ENCODE measurements at places on chromosomes 5 and 9.

DNA sequence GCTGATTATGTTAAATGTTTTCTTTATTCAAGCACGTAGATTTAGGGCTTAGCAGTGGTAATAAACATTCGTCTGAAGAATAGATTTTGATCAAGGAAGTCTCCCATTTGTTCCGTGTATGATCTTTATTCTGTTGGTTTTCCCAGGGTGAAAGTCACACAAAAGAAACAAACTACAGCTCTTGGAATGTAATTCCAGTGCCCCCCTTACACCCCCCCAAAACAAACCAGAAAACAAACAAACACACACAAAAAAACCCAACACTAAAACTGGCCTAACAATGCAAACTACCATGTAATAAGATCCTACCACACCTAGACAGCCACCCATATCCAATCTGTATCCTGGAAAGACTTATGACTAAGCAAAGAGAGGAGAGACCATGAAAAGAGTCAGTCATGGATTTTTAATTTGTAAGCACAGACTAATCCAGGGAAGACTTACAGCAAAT lies 196.2 kb upstream of the ELL2 start:
- no peak for DNase-seq

- DNase-seq, result no peak
Observed at GRCh38 chr5:107104040-107104995, 566.4 kb downstream of the EFNA5 start.

- DNase-seq, result no peak
Observed at GRCh38 chr5:7073666-7074065, 322.3 kb upstream of the ADCY2 start.

GRCh38 chr5:148780711-148781110 lies 45.7 kb upstream of the ADRB2 start:
- DNase-seq, result no peak

DNA sequence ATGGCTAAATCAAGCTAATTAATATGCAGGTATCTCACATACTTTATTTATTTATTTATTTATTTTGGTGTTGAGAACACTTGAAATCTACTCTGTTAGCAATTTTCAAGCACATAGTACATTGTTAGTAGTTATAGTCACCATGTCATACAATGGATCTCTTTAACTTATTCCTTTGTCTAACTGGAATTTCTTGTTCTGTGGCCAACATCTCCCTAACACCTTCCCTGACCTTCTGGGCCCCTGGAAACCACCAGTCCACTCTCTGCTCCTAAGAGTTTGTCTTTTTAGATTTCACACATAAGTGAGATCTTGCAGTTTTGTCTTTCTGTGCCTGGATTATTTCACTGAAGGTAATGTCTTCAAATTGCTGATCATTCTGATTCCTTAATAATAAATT lies 229.1 kb downstream of the SEMA5A start:
- no peak for DNase-seq

DNA sequence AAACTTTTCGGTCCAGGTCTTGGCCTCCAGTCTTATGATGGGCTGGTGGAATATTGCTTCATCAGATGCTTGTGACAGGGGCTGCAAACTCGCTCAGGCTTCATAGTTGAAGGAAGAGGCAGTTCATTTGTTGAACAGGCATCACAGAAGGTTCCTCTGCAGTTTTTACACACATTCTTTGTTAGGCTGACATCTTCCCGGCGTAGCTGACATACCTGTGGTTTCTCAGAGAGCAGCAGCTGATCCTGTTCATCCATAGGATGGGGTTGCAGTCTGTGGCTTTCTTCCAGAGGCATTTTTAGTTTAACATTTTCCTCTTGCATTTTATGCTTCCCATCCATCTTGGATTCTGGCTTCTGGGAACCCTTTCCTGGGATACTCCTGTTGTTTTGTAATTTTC lies 1255.2 kb downstream of the EFNA5 start:
- no peak for DNase-seq

DNA sequence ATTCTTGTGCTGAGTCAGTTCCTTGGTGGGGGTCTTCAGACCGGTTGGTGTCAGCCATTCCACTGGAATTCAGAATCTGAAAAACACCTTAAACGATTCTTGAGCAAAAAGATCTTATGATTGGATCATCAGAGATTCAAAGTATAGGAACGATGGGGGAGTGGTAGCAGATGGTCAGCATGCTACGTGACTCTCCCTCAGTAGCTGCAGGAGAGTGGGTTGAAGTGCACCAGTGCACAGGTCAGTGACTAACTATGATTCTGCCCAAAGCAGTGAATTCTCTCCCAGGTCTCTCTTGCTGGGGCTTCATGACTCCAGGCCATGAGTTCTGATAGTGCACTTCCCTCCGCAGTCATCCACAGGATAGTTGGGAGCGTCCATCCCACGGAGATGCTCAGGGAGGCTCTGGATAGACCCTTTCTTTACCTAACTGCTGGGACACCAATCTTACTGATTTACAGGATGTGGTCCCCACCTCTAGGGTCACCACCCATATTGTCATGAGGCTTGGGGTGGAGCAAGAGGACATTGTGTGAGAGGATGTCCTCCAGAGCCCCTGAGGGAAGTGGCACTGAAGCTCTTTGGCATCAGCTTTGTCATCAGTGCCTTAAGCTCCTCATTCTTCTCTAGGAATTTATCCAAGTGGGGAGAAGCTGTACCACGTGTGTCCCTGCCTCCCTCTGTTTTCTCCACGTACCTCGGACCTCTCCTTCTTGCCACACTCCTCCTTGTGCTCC lies 62.0 kb downstream of the RASGRF2 start:
- DNase-seq, result no peak

DNA sequence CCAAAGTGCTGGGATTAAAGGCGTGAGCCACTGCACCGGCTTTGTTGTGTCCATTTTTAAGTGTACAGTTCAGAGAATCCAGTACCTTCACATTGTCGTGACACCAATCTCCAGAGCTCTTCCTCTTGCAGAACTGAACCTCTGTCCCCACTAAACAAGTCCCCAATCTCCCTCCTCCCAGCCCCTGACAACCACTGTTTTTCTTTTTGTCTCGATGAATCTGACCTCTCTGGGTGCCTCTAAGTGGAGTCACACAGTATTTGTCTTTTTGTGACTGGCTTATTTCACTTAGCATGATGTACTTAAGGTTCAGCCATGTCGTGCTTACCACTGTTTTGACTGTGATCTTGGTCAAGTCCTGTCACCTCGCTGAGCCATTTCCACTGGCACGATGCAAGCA lies 1.6 kb downstream of the WDR38 start:
- DNase-seq, result no peak

DNA sequence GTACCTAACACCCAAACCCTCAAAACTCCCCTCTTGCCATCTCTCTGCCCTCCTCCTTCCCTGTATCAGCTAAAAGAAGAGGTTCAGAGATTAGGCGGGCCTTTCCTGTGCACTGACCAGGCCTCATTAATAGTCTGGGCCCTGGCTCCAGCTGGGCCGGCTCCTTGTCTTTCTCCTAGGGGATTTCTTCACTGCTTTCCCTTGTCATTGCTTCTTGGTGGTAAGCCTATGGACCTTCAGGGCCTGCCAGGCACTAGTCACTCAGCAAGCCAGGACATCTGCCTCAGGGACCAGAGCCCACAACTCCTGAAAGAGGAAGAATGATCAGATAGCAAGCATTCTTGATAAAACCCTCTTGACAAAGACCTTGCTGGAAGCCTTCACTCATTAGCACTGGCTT lies 50.9 kb downstream of the MRRF start:
- DNase-seq, result no peak

GRCh38 chr5:78404682-78405293 lies 44.4 kb downstream of the SCAMP1 start:
- DNase-seq, result no peak

DNA sequence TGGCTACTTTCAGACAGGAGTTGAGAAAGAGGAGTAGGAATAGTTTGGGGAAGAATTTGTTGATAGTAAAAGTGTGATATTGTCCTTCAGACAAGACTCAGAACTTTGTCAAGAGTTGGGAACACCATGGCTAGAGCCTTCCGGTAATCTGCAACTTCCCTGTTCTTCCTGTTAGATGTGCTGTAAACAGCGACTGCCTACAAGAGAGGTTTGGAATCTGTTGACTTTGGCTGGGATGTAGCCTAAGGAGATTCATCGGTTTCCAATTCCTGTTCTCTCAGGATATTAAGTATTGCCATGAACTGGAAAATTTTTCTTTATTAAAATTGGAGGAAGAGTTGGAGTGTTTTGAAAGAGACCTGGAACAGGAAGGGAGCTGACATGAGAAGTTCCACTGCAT lies 43.9 kb downstream of the ARHGAP26 start:
- no peak for DNase-seq

DNA sequence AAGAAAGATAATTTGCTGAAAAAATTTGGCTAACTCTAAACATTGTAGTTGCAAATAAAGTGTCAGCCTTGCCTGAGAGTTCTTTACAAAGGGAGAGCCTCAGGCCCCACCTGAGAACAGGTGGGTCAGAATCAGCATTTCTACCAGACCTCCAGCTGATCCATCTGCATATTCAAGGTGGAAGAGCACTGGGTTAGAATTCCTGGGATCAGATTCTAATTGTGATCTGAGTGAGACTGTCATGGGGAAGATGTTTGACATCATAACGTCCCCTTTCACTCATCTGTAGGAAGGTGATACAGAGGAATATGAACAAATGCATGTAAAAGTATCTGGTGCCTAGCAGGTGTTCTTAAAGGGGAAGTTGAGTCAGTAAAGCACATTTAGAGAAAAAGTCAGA lies 54.6 kb downstream of the FBXL7 start:
- DNase-seq, result no peak

- DNase-seq, result no peak
Observed at GRCh38 chr5:76326577-76327302, 76.3 kb upstream of the IQGAP2 start.

DNA sequence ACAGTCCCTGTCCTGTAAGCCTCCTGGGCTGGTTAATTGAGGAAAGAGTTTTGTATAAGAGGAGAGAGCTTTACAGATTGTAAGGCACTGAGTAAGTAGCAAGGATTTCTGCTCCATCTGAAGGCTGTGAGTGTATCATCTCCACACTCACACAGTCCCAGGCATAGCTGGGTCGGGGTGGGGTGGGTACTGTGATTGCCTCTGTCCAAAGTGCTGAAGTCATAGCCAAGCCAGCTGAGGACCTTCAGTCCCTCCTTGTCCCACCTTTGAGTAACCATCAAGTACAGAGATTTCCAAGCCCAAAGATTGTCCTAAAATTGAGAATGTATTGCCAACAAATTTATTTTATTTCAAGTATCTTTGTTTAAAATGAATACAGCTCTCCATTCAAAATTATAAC lies 5.5 kb upstream of the DNAJB5 start:
- DNase-seq, result no peak

- DNase-seq, result peak; percentile 31
Observed at GRCh38 chr9:123679330-123679987, 250.5 kb downstream of the DENND1A start.

DNA sequence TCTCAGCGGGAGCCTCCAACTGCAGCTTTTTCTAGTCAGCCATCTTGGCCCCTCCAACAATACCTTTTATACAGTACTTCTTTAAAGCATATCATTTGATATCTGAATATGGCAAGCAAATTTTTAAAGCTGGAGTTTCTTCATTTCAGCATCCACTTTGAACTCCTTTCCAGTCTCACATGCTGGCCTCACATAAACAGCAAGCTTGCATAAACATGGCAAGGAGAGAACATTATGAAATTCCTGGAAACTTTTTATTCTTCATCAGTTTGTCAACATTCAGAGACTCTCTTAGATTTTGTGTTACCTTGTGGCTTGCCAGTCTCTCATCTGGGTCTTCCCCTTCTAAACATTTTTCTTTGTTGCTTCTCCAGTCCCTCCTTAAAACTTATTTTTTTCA lies 745.3 kb downstream of the NR2F1-AS1 start:
- DNase-seq, result no peak

- DNase-seq, result no peak
Observed at GRCh38 chr5:179375831-179376365, 30.6 kb upstream of the ADAMTS2 start.

- DNase-seq, result no peak
Observed at GRCh38 chr9:38018958-38019602, 49.9 kb downstream of the SHB start.

- no peak for DNase-seq
Observed at GRCh38 chr9:1231998-1232919, 182.1 kb downstream of the DMRT2 start.

- no peak for DNase-seq
Observed at GRCh38 chr5:158466191-158466590, 607.2 kb upstream of the CLINT1 start.

DNA sequence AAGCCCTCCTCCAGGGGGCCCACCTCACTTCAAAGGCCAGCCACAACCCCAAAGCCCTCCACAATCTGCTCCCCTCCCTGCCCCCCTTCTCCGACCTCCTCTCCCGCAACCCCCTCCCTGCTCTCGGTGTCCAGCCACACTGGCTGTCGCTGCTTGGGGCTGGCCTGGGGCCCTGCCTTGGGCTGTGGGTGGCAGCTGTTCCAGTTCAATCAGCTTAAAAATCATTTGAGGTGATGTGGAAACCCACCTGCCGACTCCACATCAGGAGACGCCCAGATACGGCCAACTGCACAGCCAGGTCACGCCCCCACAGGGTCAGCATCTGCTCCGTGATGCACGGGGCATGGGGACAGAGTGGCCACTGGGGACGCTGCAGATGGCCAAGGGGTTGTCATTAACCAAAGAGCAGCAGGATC lies 107.0 kb upstream of the MVB12B start:
- DNase-seq, result no peak

DNA sequence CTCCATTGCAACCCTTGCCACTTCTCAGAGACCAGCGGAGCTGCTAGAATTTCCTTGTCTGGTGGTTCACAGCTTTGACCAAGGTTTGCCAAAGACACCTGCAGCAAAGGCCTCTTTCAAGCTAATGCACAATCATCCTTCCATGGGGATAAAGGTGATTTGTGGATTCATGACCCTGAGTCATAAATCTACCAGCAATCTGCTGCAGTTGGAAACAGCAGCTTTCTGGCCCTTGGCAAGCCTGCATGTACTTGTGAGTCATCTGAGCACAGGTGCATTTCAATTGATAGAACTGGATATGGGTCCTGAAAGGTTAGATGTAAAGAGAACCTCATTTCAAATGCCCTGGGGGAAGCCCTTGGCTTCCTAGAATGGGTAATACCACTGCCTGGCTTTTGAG lies 21.6 kb upstream of the TCF7 start:
- no peak for DNase-seq

DNA sequence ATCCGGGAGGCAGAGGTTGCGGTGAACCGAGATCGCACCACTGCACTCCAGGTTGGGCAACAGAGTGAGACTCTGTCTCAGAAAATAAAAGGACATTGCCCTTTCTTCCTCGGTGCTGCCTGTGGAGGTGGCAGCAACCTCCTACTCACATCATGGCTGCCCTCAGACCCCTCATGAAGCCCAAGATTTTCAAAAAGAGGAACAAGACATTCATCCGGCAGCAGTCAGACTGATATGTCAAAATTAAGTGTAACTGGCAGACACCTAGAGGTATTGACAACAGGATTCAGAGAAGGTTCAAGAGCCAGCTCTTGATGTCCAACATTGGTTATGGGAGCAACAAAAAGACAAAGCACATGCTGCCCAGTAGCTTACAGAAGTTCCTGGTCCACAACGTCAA lies 12.6 kb upstream of the PAX5 start:
- peak; percentile 25 for DNase-seq

All from naive B cell (primary cell).